ENCODE measurements at places on chromosomes 1 and 21.

DNA sequence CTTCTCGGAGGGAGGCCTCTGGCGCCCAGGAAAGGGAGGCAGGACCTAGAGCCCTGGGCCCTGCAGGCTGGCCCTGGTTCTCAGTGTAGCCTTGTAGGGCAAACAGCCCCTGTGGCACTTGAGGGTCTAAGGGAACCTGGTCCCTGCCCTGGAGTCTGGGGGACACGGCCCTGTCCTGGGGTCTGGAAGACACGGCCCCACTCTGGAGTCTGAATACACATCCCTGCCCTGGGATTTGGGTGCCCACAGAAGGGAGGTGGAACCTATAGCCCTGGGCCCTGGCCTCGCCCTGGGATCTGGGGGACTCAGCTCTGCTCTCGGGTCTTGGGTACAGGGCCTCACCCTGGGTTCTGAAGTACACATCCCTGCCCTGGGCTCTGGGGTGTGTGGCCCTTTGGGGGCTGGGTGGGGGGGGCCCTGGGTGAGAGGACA is 97.9 kb downstream of the OBSCN start:
- DNase-seq: no peak

DNA sequence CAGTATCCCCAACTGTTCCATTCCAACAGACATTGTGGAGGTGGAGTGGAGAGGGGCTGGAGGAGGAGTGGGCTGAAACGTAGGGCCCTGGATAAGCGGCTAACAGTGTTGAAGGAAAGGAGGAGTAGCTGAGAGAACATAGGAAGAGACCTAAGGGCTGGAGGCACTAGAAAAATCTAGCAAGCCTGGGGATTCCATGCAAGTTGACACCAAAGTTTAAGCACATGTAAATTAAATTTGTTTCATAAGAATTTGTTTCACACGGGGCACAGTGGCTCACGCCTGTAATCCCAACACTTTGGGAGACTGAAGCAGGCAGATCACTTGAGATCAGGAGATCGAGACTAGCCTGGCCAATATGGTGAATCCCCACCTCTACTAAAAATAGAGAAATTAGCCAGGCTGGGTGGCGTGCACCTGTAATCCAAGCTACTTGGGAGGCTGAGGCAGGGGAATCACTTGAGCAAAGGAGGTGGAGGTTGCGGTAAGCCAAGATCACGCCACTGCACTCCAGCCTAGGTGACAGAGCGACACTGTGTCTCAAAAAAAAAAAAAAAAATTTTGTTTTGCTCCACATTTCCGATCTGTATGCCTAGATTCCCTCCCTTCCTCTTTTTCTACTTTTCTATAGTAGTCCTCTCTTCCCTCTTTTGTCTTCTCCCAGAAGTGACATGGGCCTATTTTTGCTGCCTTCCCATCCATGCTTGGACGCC is 530 bp upstream of the CD244 start:
- no peak for DNase-seq

DNA sequence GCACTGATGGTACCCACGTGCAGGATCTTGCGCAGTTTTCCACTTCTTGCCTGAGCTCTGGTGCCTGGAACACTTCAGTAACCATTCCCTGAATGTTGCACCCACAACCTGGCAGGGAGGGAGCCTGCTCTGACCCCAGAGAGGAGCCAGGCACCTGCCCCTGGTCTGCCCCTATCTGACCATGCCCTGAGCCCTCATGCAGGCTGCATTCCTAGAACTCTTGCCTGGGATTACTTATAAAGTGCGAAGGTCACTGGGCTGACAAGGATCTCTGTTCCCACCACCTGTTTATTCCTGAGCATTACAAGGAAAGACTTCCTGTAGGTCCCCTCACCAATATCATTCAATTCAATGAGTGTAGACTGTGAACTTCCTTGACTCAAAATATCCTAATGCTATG is 191.9 kb upstream of the FMN2 start:
- DNase-seq: no peak

- DNase-seq: no peak
These were observed 5.9 kb downstream of the TP73 start for GRCh38 chr1:3658231-3658615.

- no peak for DNase-seq
These were observed 151.9 kb downstream of the CASZ1 start for GRCh38 chr1:10644307-10645128.

DNA sequence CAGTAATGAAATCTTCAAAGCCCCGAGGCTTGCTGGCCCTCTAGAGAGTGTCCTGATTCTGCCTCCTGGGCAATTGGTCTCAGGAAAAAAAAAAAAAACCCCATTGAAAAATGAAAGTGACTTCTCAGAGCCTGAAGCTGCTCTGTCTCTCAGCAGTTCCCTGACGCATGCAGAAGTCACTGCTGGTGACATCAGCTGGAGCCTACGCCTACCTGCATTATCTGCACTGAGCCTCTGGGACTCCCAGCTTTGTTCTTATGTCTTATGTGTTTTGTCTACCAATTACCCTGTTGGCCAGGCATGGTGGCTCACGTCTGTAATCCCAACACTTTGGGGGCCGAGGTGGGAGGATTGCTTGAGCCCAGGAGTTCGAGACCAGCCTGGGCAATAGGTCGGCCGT is 10.1 kb upstream of the SLC25A33 start:
- no peak for DNase-seq

- no peak for DNase-seq
These were observed 3.1 kb downstream of the ACAP3 start for GRCh38 chr1:1304331-1305299.

DNA sequence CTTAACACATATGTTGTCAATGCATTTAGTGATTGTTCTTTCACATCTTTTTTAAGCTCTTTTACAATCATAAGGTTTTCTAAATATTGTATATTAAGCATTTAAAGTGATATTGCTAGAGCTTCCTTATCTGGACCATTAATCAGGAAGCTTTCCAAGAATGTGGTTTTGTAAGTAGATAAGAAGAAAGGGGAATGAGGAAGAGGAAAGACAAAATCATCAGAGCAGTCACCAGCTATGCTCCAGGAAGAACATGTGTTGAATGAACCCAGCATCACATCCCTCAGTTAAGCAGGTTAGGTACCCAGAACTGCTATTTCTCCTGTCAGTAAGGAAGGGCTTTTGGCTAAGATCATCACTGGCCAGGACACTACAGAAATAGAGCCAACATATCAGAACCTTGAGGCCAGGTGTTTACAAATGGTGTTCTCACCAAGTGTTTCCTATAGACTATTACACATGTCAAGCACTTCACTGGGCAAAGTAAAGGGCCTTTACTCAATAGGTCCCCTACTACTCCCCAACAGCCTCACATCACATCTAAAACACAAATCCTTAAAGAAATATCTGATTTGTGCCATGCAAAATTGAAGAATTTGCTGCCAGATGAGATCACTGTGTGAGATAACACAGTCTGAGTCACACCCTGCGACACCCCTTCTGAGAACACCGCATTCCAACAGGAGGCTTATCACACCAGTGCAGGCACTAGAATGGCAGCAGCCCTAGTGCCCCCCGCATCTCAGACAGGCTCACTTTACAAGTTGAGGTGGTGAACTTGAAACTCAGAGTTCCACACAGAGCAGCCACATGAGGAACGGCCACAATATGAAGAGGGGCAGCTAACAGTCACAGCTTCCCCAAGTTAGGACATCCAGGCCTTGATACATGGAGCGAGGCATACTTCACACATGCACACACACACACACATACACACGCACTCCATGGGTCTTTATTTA is 1.8 kb upstream of the SPRR2A start:
- DNase-seq: no peak

- no peak for DNase-seq
These were observed 29.2 kb upstream of the CNTN2 start for GRCh38 chr1:205013683-205014367.

DNA sequence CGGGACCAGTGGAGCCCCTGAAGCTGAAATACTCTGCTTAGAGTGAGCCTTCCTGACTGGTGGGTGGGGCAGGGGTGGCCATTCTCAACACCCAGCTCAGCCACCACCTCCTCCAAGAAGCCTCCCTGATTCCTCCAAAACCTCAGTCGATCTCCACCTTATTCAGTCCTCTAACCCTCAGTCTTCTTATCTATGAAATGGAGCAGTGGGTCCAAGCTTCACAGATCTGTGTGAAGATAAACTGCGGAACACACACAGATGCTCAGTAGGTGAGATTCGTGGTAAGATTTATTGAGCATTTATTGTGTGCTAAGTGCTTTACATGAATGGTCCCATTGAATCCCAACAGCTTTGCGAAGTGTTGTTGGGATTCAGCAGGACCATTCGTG is 93.1 kb upstream of the RUNX3 start:
- no peak for DNase-seq

DNA sequence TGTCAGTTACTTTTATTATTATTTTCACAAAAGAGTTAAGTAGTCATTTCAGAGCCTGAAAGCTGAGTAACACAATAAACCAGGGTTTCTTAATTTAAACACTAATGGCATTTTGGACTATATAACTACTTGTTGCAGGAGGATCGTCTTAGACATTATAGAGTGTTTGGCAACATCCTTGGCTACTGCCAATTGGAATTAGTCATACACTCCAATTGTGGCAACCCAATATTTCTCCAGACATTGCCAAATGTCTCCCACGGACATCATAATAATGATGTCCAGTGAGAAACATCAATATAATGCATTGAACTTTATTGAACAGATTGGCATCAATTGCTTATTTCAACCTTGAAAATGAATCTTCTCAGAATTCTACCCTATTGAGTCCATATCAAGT is 441.9 kb upstream of the ADGRL4 start:
- no peak for DNase-seq

- no peak for DNase-seq
These were observed 8.2 kb downstream of the HAPLN2 start for GRCh38 chr1:156627313-156627880.

GRCh38 chr1:233863901-233864545 is 40.5 kb upstream of the SLC35F3 start:
- no peak for DNase-seq

DNA sequence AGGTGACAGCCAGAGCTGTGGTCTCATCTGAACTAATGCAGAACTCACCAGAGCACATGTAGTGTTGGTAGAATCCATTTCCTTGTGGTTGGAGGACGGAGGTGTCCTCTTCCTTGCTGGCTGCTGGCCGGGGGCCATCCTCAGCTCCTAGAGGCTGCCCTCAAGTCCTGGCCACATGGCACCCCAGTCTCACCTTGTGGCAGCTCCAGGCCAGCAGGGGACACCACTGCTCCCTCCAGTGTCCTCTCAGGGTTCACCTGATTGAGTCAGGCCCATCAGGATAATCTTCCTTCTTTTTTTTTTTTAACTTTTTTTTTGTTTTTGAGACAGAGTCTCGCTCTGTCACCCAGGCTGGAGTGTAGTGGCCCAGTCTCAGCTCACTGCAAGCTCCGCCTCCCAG is 2.9 kb downstream of the KCNE1 start:
- no peak for DNase-seq

DNA sequence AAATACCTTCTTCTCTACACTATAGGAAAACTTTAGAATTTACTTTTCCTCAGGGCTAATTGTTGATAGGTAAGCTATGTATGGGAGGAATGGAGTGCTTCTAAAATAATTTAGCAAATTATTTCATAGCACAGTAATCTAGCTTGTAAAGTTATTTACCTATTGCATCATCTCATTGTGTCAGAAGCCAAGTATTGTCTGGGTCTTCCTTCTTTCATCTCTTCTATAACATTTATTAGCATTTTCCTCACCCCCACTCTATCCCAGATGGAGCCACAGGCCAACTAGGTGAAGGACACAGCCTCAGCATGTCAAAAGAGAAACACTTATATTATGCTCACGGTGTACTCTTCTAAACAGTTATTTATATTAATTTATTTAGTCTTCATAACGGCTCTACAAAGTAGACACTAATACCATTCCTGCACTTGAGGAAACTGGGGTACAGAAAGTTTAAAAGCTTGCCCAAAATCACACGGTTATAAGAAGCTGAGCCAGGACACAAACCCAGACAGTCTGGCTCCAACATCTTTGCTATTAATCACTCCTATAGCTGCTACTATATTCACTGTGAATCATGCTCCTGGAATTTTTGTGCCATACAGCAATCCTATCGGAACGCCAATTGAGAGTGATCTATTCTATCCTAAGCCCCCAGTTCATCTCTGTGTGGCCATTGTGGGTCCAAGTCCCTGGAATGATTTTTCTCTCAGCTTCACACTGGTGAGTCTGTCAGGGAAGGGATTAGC is 43.1 kb downstream of the OR10J5 start:
- DNase-seq: no peak

- DNase-seq: no peak
These were observed 226.2 kb upstream of the IRF2BP2 start for GRCh38 chr1:234836045-234836681.

DNA sequence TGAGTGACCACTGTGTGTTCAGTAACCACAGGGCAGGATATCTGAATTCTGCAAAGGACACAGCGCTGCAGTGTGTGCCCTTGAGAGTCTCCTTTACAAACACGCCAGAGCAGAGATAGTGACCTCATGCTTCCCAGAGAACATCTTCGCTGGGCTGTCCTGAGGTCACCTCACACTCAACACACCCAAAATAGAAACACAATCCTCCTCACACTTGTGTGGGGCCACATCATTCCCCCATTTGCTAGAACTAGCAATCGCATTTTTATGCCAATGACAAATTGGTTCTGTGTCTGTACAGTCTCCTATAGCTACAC is 140.1 kb upstream of the NRIP1 start:
- no peak for DNase-seq

DNA sequence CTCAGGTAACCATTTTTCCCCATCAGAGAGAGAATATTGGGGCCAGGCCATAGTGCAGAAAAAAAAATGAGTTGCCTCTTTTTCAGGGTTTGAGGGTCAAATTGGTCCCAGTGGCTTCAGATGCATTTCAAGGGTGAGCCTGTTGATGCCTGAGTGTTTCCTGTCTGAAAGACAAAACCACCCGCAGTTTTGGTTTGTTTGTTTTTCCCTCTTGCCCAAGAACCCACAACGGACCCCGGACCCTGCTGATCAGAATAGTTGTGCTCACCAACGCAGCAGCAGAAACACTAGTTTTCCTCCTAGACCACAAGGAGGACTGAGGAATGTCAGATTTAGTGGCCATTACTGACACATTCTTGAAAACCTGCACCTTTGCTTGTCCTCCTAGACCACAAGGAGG is 1433.1 kb downstream of the PLA2G4A start:
- DNase-seq: no peak

- no peak for DNase-seq
These were observed 42.6 kb upstream of the PTGS2 start for GRCh38 chr1:186722711-186723309.

DNA sequence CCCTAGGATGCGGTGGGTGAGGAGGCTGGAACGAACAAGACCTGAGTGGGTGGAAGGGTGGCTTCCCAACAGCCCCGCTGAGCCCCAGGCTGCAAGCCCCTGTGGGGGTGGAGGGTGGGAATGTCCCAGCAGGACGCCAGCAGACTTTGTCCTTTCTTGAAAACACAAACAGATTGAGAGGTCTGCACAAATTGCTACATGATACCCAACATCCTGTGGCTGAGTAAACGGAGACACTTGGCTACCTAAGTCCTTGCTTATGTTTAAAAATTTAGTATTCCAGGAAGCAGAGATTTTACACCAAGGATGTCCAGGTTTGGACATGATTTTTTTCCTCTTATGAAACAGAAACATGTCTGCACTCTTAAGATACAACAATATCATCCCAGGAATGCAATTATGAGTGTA is 11.8 kb upstream of the F3 start:
- no peak for DNase-seq

- DNase-seq: no peak
These were observed 13.7 kb upstream of the MIIP start for GRCh38 chr1:12005488-12006166.

- DNase-seq: no peak
These were observed 160.2 kb downstream of the DENND1B start for GRCh38 chr1:197614916-197615692.

Measured in stimulated activated CD8-positive, alpha-beta memory T cell treated with anti-CD3 and anti-CD28 coated beads, Interleukin-4, amount 100 ng/mL, for 1 hour (primary cell).